Nucleus accumbens (tissue), 56 donors: ENCODE measurements at places on chromosomes 5 and 9.
A peak's percentile ranks its signal among the peaks of the same experiment; 100 is the strongest.

- no peak for DNase-seq
These were observed 49.3 kb downstream of the RICTOR start for GRCh38 chr5:39024884-39025283.

DNA sequence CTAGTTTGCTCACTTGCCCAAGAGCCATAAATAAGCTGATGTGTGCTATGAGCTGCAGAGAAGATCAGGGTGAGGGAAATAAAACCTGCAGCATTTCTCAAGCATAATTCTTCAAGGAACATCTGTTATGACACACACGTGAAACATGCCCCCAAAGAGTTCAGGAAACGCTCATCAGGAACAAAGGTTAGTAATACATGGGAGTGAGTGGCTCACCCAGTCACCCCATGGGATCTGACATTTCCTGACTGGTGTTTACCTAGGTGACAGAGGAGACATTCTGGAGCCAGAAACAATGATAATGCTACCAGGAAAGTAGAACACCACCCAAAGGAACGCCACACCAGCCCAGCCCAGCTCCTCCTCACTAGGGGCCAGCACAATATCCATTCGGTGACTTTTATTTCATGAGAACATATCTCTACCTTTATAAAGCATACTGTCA is 66.0 kb downstream of the FRMD3 start:
- no peak for DNase-seq

- no peak for DNase-seq
These were observed 2.2 kb downstream of the CACFD1 start for GRCh38 chr9:133461975-133462374.

DNA sequence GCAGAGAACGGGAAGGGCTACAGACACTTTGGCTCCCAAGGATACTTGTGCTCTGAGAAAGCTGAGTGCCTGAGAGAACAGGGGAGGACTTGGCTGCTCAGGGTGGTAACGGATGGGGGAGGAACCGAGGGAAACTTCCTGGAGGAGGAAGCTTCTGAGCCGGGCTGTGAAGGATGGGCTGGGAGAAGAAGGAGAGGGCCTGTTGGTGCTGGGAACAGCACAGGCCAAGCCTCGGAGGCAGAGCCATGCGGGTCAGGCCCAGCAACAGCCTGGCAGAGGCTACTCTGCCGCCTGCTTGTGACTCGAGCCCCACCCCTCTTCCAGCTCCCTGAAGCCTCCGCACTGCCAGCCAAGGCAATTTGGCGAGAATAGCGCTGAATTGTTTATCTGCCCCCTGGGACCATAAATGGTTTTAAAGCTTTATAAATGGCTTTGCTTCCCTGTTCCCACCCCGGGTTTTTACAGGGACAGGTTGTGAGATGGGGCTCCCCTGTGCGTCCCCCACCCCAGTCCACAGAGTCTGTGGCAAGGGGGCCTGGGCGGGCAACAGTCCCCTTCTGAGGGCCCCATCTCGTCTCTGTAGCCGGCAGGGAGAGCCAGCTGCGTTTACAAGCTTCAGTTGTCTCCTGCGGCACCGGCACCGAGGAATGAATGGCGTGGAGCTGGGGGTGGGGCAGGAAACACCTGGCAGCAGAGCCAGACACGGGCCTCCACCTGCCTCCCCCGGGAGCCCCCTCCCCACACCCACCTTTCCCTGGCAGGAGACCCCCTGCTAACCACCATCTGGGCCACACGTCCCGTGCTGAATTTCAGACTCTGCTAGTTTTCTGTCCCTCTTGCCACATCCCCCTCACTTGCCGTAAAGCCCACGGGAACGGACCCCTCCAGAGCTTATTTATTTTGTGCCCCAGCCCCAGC is 24.4 kb downstream of the FAM163B start:
- no peak for DNase-seq

GRCh38 chr5:170397059-170397458 is 7.9 kb upstream of the KCNMB1 start:
- no peak for DNase-seq

GRCh38 chr5:73280821-73281746 is 108.1 kb downstream of the TMEM174 start:
- DNase-seq: no peak

GRCh38 chr5:172245046-172245445 is 38.5 kb downstream of the UBTD2 start:
- DNase-seq: no peak

- DNase-seq: no peak
These were observed 200.8 kb downstream of the MAT2B start for GRCh38 chr5:163706053-163706771.

DNA sequence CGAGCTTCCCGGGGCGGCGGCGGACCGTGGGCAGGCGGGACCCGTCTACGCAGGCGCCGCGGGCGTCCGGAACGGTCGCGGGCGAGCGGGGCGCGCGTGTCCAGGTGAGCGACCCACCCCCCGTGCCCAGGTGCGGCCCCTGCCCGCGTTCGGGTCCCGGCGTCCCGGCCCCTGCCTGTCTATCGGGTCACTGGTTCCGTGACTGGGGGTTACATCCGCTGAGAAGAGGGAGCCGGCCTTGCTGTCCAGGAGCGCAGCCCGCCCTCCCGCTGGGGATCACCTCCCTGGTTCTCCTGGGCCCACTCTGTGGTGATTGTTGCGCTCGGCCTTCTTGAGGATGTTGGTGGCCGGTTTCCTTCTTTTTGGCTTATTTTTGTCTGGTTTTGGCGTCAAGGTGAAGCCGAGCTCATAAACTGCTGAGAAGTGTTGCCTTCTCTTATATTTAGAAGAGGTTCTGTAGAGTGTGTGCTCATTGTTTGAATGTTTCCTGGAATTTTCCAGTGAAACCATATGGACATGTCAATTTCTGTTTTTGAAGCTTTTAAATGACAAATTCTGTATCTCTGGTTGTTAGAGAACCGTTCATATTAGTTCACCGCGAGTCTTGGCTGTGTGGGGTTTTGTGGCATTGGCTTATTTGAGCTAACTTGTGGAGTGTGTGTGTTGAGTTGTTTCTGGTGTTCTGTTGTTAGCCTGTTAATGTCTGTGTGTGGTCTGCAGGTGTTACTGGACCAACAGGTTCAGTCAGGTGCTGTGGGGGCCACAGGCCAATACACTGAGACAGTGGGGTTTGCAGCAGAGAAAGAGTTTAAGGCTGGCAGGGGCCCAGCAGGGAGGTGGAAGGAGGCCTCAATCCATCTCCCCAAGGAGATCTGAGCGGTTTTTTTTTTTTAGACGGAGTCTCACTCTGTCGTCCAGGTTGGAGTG is 621 bp downstream of the CEP72 start:
- DNase-seq: no peak

DNA sequence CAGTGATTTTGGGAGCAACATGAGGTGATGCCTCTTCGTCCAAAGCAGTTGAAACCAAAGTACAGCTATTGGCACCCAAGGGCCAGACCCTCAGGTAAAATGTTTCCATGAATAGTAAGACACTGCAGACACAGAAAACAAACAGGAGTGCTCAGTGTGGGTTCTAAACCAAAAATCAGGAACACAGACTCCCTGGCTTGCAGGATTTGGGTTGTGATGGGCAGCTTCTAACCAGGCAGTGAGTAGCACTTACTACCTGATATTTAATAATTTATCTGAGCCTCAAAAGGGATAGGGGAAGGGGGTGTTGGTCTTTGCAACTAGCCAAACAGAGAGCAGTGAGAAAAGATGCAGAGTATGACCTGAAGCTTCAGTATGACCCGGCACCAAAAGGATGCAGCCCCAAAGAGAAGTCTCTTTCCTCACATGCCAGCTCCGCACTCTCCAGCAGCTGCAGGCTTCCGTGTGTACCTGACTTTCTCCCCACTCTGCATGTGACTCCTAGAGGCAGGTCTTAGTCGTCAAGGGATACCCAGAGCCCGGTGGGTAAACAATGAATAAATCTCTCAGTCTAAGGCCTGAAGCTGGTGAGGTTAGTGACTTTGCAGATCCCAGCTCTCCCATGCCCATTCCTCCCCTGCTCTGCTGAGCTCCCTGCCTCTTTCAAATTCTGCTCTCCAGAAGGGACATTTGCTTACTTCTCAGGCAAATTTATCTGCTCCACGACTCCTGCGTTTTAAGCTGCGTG is 105.4 kb upstream of the SPOCK1 start:
- no peak for DNase-seq

GRCh38 chr5:78717674-78718584 is 69.4 kb upstream of the LHFPL2 start:
- no peak for DNase-seq

DNA sequence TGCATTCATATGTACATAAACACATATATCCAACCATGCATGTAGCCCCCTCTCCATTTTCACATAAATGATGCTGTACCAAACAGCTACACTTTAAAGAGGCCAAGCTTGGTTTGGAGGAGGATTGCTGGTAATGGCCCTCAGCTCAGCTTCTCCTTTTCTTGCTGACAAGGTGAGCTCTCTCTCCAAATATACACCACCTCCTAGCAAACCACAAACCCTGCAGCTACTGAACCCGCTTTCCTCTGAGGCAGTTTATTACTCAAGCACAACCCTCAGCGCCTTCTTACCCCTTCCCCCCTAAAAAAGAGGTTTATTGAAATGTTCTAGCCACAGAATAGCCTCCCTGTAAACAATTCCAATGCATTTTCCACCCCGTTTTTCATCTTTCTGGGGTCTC is 54.0 kb downstream of the ALG2 start:
- DNase-seq: no peak

DNA sequence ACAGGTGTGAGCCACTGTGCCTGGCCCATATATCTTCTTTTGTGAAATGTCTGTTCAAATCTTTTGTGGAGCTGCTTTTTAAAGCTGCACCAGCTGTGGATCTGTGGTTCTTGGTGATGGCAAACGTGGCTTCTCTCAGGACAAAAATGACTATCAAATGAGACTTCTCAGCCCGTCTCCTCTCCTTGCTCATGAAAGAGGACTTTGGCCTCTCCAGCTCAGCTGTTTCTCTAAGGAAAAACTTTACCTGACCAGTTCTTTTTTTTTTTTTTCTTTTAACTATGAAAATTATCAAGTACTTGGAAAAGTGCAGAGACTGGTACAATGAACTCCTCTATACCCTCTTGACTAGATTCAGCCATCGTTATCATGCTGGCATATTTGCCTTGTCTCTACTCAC is 44.8 kb downstream of the RALGPS1 start:
- no peak for DNase-seq

- DNase-seq: no peak
These were observed 221.2 kb downstream of the SLIT3 start for GRCh38 chr5:169079697-169080096.

- DNase-seq: no peak
These were observed 126.3 kb upstream of the ASTN2 start for GRCh38 chr9:117541181-117541580.

- DNase-seq: no peak
These were observed 216.2 kb upstream of the PIK3R1 start for GRCh38 chr5:67999391-67999790.

DNA sequence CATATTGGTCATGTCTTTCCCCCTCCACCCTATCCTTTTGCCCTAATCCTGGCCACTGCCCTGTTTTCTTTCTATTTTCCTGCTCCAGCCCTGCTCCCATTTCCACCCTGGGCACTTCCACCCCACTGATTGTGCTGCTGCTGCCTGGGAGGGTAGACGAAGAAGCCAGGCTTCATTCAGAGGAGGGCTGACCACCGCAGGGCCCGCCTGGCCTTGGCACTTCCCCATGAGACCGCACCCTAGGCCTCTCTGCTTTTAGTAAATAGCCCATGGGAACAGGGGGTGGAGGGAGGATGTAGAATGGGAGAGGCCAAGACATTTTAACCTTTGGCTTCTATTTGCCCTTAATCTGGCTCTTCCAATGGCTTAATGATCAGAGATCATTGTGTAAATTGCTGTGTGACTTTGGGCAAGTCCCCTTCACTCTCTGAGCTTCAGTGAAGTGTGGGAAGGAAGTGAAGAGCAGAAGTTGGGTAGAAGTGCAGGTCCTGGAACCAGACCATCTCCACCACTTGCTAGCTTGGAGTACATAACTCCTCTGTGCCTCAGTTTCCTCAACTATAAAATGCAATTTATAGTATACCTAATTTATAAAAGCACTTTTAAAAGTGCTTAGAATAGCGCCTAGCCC is 13.6 kb upstream of the GPX3 start:
- no peak for DNase-seq

- peak; percentile 57 for DNase-seq
These were observed 616 bp upstream of the ENC1 start for GRCh38 chr5:74640954-74641734.

- no peak for DNase-seq
These were observed 70.4 kb downstream of the GADD45G start for GRCh38 chr9:89675058-89675742.

DNA sequence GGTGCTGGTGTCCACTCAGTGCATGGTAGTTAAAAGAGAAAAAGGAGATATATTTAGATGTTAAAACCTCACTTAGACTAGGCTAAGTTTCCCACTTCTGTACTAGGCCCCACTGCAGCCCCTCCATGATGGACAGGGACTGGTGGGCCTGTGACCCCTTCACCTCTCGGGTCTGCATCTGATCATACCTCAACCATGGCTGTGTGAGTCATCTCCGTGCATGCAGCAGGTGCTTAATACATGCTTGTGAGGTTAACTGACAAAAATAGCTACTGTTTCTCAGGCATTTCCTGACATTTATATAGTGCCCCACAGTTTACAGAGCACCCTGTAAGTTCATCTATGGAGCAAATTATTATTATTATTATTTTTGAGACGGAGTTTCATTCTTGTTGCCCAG is 8.4 kb upstream of the URM1 start:
- DNase-seq: no peak

DNA sequence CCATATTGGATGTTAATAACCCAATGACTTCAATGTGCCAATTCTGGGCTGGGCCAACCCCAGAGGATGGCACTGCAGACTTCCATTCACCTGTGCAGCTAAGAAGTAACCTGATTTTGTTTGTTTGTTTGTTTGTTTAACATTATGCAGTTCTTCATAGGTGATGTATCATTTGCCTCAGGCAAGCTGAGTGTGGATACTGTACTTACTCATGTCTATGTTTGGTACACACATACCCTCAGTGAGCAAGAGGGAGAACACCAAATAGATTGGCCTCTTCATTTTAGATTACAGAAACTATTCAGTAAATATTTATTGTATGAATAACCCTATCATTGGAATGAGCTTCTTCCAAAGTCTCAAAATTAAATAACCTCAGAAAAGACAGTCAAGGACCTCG is 180.2 kb upstream of the SMC2 start:
- DNase-seq: no peak

DNA sequence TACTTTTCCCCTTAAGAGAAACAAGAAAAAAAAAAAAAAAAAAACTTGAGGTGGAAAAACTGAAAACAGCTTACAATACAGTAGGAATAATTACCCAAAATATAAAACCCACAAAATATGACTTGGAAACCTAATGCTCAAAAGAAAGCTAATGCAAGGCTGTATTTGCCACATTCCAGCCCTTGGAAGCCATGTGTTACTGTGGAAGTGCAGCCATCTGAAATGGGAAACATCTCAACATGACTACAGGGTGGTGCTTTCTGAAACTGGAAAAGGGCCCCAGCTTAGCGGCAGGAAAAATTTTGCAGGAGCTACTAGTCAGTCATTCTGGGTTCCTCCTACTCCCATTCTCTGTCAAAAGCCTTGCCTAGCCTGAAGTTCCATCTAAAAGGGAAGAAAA is 20.4 kb downstream of the CDK5RAP2 start:
- DNase-seq: no peak
